Hepatocyte (in vitro differentiated cells): ENCODE measurements at places on chromosomes 11 and 22. TPM values are rescaled to one million over a fixed set of nuclear protein-coding genes. Genes with fewer than 3 reads are reported as not detected.

GRCh38 chr11:5737670-5738392, 1.6 kb downstream of the OR56B1 start:
- no peak for DNase-seq

DNA sequence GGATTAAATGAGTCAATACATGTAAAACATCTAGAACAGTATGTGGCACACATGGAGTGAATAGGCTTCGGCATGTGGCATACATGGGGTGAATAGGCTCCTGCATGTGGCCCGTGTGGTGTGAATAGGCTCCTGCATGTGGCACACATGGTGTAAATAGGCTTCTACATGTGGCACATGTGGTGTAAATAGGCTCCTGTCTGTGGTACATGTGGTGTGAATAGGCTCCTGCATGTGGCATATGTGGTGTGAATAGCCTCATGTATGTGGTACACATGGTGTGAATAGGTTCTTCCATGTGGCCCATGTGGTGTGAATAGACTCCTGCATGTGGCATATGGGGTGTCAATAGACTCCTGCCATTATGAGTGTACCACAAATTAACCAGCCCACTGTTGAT, 219.1 kb upstream of the KIRREL3 start:
- DNase-seq, result no peak

DNA sequence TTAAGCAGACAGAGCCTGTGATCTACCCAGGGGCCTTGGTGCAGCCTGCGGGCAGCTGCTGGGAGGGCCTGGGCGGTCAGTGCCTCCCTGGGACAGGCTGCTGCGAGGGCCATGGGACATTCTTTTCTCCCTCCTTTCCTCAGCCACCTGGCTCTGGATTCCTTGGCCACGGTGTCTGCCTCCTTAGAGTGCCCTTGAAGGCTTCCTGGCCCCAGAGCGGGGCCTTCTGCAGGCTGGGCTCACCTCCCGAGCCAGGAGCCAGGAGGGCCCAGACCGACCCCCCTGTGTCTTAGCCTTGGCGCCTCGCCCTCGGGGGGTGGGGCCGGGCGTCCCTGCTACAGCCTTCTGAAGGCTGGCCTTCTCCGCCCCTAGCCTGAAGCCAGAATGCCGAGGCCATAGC, 231.2 kb downstream of the TBC1D22A start:
- no peak for DNase-seq

GRCh38 chr11:7576726-7577290, 63.0 kb downstream of the PPFIBP2 start:
- DNase-seq, result peak; percentile 68

- peak; percentile 84 for DNase-seq
Measured at GRCh38 chr22:25048659-25049647, 96.4 kb downstream of the KIAA1671 start.

CSRP3 gene
- 0.41 and 0.77 TPM in 2 replicates for polyA plus RNA-seq
